Muscle of arm (tissue), 14 donors: ENCODE measurements at places on chromosomes 3 and 15. TPM values are rescaled to one million over a fixed set of nuclear protein-coding genes. Genes with fewer than 3 reads are reported as not detected.

Gene ARL14
- polyA plus RNA-seq, result not detected

Gene TMEM108
- 18.3 TPM for polyA plus RNA-seq

GRCh38 chr15:44261007-44261706, 27.4 kb upstream of the GOLM2 start:
- DNase-seq, result no peak

GRCh38 chr15:52262364-52262763, 33.2 kb downstream of the MYO5C start:
- no peak for DNase-seq

DNA sequence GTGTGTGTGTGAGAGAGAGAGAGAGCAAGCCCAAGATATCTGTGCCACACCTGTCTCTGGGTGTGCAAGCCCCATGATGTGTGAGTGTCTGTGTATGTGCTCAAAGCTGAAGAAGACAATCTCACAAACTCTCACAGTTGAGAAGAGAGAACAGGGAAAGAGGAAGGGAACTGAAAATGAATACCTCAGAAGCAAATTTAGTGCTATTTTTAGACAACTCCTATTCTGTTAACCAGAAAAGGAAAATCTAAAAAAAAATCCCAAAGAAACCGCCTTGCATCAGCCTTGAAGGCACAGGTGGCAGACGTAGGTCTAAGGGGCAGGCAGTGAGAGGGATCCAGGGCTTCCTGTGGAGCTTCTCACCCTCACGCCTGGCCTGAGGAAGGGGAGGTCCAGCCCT, 47.8 kb downstream of the ATP2B2 start:
- DNase-seq, result no peak

- no peak for DNase-seq
Observed at GRCh38 chr3:132550579-132551305, 46.3 kb upstream of the ACKR4 start.

DNA sequence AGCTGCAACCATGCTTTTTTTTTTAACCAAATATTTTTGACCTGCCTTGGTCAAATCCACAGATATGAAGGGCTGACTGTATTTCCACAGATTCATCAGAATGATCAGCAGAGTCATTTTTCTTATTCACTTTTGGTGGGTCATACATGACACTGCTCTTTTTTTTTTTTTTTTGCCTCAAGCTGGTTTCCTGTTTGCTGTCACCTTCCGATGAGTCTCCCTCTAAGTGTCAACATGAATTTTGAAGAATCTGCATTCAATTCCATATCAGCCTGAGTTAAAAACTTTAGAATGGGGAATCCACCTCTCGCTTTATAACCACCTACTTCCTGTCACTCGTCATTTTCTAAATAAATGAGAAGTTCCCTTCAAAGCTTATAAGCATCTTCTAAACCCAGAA, 2.2 kb upstream of the SLC12A8 start:
- DNase-seq, result no peak

DNA sequence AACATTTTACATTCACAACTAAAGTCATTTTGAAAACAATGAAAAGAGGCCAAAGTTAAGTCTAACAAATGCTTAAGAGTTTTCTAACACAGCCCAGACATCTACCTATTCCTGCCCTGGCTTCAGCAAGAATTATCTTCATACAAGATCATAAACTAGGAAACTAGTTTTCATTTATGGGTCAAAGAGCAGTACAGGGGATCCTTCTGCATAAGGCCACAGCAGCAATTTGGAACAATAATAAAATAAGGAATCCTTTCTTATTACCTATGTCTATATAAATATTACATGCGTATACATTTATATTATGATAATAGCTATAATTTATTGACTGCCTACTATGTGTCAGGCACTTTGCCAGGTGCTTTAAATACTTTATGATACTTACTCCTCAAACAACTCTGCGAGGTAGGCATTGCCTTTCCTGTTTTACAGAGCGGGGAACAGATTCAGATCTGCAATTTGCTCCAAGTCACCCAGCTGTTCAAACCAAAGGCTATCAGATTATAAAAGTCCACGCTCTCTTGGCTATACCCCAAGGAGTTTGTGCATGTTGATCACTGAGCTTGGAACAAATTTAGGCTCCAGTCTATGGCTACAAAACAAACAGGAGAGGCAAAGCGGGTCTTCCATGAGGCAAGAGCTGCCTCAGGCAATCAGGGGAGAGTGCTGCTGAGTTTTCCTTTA, 196.4 kb downstream of the RORA start:
- no peak for DNase-seq

DNA sequence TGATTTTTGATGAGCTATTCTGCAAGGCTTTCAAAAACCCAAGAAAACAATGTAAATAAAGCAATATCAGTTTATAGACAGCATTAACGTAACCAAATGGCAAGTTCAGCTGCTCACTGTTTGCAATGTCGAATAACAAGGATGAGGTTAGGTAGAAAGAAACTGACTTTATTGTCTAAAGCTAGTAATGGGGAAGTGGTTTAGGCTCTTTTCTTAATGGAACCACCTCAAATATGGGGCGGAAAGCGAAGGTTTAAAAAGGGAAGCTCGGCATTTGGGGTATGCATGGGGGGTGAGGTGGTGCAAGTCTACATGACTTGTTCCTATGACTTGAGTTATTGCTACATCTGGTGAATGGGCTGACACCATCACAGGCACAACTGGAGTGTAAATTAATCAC, 1060.2 kb downstream of the NSUN3 start:
- DNase-seq, result no peak

- DNase-seq, result peak; percentile 82
Observed at GRCh38 chr15:90071220-90071807, 31.0 kb downstream of the IDH2 start.

GRCh38 chr3:110391640-110392395, 679.8 kb upstream of the NECTIN3 start:
- no peak for DNase-seq

- no peak for DNase-seq
Observed at GRCh38 chr3:58034738-58035523, 26.7 kb downstream of the FLNB start.

DNA sequence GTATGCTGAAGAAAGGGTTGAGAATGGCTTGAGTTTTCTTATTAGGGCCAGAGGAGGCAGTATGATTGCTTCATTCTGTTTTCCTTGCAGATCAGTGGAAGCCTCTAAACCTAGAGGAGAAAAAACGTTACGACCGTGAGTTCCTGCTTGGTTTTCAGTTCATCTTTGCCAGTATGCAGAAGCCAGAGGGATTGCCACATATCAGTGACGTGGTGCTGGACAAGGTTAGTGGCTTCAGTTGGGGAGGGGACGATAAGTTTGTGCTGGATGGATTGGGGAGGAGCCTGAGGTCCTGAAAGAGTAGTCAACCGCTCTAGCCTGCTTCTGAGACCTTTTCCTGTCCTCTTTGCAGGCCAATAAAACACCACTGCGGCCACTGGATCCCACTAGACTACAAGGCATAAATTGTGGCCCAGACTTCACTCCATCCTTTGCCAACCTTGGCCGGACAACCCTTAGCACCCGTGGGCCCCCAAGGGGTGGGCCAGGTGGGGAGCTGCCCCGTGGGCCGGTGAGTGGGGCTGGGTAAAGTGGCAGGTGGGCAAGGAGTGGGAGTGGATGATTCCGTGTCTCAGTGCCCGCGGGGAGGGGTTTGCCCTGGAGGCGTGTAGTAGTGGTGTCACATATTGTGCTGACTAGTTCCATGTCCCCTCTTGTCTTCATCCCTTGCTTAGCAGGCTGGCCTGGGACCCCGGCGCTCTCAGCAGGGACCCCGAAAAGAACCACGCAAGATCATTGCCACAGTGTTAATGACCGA, 8.5 kb downstream of the EIF4G1 start:
- no peak for DNase-seq

Gene PLSCR4
- not detected for polyA plus RNA-seq

DNA sequence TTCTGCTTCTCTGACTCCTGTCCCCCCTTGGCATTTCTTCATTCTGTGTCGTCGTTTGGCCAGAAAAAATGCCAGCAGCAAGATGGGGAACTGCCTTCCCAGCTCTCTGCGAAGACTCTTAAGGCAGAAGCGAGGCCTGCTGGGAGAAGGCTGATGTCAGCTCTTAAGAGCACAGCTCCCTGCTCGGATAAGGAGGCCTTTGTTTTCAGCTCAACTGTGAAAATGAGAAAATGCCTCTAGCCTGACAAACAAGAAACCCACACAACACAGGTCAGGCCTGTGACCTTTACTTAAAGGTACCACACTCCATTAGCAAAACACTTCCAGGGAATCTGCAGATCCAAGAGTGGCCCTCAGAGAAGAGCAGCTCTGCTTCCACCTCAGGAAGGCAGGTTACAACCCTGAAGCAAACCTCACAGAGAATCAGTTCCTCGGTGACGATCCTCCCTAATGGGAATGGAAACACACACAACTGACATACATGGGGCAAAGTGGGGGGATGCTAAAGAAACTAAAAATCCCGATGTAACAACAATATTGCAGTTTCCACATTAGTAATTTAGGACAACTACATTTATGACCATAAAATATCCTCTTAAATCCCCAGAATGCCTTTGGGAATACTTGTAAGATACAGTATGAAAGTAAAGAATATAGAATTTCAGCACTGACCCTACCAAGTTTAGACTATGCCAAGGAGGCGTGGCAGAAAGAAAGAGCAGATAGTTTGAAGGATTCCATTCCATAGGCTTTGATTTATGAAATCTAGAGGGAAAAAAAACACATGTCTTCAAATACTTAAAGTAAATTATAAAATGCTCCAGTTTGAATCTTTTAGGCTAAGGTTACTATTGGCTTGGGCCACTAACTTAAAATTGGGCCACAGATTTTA, 52.1 kb downstream of the VGLL4 start:
- DNase-seq, result no peak

Gene IL17RC
- polyA plus RNA-seq, result 42.8 TPM

Gene PRKCI
- polyA plus RNA-seq, result 26.2 TPM

- DNase-seq, result no peak
Observed at GRCh38 chr15:48643206-48643605, 2.3 kb downstream of the FBN1 start.

GRCh38 chr15:58174709-58175108, 36.5 kb downstream of the AQP9 start:
- DNase-seq, result no peak

Gene STX19
- 0.37 TPM for polyA plus RNA-seq

DNA sequence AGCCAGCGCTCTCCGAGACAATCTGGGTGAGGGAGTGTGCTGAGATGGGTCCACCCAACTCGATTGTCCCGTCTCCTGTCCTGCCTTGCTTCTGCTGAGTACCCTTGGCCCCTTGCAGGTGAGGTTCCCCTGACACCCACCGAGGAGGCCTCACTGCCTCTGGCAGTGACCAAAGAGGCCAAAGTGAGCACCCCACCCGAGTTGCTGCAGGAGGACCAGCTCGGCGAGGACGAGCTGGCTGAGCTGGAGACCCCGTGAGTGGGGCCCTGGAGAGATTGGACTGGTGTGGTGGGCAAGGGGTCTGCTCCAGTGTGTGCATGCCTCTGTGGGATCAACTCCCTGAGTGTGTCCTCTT, 23.6 kb downstream of the NBEAL2 start:
- no peak for DNase-seq
